ENCODE measurements at places on chromosomes 2 and 18. TPM values are rescaled to one million over a fixed set of nuclear protein-coding genes. Genes with fewer than 3 reads are reported as not detected.

OTOS gene
- not detected for total RNA-seq

ADD2 gene
- 0.06 TPM for total RNA-seq

REEP1 gene
- 0.50 TPM for total RNA-seq

SP9 gene
- not detected for total RNA-seq

FOXI3 gene
- not detected for total RNA-seq
